ENCODE measurements at places on chromosomes 2 and 18. TPM values are rescaled to one million over a fixed set of nuclear protein-coding genes. Genes with fewer than 3 reads are reported as not detected.

The CYBRD1 gene
- 41.6 TPM for polyA plus RNA-seq

The ADI1 gene
- 72.0 TPM for polyA plus RNA-seq

The CPSF3 gene
- polyA plus RNA-seq, result 66.3 TPM

The ATRAID gene
- 147 TPM for polyA plus RNA-seq

The UPP2 gene
- polyA plus RNA-seq, result 11.2 TPM

The CCBE1 gene
- polyA plus RNA-seq, result 31.5 TPM

The CYP27C1 gene
- 13.8 TPM for polyA plus RNA-seq

The DIS3L2 gene
- 40.3 TPM for polyA plus RNA-seq

GRCh38 chr2:225569995-225570394 lies 170.5 kb downstream of the NYAP2 start:
- no peak for DNase-seq

GRCh38 chr2:27147935-27148334 lies 869 bp upstream of the TCF23 start:
- DNase-seq, result no peak

DNA sequence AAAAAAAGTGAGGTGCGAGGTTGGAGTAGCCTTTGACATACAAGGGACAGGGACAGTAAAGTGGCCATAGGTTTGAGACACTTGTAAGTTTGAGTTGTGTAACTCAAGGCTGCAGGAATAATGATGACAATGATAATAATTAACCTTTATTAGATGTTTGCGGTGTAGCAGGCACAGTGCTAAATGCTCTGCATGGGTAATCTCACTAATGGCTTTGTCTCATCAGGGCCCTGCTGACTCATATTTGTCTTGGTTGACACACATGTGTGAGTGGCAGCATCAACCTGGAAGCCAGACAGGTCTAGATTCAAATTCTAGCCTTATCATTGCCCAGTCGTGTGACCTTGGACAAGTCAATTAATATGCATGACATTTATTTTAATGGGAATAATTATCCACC lies 126.2 kb downstream of the FSHR start:
- DNase-seq, result no peak

GRCh38 chr2:96249654-96250053 lies 16.1 kb downstream of the TMEM127 start:
- DNase-seq, result no peak

- DNase-seq, result no peak
Measured at GRCh38 chr2:158530829-158531228, 74.1 kb downstream of the PKP4 start.

DNA sequence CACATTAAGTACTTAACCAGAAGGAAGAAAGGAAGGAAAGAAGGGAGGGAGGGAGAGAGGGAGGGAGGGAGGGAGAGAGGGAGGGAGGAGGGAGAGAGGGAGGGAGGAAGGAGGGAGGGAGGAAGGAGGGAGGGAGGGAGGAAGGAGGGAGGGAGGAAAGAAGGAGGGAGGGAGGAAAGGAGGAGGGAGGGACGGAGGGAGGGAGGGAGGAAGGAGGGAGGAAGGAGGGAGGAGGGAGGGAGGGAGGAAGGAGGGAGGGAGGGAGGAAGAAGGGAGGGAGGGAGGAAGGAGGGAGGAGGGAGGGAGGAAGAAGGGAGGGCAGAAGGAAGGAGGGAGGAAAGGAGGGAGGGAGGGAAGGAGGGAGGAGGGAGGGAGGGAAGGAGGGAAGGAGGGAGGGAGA lies 363.3 kb downstream of the MBD2 start:
- no peak for DNase-seq

DNA sequence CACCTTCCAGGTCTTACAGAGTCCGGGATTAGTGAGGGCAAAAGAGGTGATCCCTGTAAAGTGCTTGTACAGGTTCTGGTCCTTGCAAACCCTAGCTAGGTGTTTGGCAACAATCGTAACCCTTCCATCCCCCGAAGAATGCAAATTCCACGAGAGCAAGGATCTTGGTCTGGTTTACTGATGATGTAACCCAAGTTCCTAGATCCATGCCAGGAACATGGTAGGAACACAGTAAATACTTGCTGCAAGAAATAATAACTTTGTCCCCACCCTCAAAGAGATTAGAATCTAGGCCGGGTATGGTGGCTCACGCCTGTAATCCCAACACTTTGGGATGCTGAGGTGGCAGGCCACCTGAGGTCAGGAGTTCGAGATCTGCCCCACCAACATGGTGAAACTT lies 6.8 kb upstream of the NEU2 start:
- no peak for DNase-seq

DNA sequence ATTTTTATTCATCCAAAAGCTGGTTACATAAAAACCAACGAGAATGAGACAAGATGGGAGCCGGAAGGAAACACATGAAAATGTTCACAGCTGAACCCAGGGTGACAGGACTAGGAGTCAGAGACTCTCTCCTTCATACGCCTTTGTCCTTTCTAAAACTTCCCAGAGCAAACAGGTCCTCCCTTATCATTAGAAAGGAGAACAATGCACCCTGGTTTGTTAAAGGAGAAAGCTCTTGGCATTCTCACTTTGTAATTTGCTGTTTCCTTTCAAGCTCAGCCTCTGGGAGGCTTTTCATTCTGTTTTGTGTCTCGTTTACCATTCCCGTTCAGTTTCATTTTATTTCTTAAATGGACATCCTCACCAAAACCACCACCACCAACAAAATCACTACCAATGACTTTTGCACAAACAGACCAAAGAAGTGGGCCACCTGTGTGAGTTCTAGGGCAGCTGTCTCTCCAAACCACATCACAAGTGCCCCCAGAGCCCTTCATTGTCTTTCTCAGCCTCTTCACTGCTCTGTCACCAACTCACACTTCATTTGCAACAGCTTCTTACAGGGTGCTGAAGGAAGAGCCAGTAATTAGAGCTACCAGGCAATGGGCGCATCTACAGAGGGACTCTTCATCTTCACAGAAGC lies 105.3 kb downstream of the HDAC4 start:
- no peak for DNase-seq

DNA sequence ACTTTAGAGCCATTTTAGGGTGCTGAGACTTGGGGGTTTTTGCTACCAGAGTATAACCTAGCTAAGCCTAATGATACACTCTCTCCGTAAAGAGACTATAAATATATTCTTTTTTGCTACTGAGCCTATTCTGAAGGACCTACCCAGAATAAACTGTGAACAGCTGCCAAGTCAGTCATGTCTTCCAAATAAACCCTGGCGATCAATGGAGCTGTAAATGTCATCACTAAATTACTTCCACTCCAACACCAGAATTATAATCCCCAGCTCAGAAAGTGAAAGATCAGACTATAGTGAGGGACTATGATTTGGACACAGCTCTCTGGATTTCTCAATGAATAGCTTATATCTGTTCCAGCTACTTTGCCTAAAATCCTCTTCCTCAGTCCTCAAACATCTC lies 178.9 kb downstream of the METTL4 start:
- no peak for DNase-seq

DNA sequence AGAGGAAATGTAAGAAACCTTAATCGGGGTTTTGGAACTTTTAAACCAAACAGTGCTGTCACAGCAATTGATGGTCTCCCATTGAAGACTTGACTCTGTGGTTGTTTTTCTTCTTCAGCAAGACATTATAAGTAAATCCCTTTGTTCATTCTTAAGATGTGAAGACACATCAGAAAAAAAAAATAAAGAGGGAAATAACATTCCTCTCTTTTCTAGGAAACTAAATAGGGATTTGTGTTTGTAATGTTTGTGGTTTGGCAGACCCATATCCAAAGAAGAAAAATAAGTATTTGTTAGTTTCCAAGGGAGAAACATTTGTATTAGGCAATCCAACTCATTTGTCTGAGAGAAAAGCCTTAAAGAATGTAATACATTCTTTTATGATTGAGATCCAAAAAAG lies 359.9 kb downstream of the DSC3 start:
- no peak for DNase-seq

GRCh38 chr2:237574894-237575868 lies 8.8 kb downstream of the PRLH start:
- no peak for DNase-seq

- DNase-seq, result no peak
Measured at GRCh38 chr18:51028201-51028805, 1.7 kb upstream of the SMAD4 start.

DNA sequence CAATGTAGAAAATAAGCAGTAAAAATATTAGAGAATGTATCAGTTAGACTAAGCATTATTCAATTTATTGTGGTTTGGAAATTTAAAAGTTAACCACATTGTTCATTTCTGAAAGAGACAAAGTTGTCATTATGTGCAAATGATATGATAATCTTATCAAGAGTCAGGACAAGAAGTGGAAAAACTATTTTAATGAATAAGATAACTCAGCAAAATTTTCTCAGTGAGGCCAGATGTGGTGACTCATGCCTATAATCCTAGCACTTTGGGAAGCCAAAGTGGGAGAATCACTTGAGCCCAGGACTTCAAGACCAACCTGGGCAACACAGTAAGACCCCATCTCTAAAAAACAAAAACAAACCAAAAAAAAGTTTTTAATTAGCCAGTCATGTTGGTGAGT lies 39.5 kb upstream of the CERS6 start:
- DNase-seq, result no peak

- DNase-seq, result no peak
Measured at GRCh38 chr18:2935438-2936192, 77.3 kb downstream of the LPIN2 start.

DNA sequence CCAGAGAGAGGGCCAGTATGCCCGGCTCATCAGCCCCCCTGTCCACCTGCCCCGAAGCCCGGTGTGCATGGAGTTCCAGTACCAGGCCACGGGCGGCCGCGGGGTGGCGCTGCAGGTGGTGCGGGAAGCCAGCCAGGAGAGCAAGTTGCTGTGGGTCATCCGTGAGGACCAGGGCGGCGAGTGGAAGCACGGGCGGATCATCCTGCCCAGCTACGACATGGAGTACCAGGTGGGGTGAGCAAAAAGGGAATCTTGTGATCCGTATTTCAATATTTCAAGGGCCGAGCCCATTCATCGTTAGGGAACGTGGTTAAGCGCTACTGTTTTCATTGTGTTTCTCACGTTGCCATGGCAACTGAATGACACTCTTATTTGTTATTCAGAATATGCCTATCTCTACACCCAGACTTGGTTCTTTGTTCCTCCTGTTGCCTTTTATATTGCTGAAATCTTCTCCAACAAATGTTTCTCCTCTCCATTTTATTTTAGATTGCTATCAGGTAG lies 81.5 kb downstream of the NRP2 start:
- DNase-seq, result no peak

DNA sequence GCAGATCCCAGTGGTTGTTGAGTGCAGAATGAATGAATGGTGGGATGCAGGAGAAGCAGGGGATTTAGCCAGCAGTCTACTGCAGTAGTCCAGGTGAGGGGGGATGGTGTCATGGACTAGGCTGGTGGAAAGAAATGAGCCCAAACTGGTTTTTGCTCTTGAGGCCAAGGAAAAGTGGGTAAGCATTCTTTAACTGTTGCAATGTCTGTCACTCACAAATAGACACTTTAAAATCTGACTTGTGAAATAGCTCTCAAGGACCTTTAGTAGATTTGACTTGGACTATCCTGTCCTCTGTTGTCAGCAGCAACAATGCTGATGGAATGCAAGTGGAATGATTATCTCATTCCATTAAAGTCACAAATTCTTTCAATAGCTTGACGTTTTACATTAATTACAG lies 37.5 kb upstream of the STK17B start:
- no peak for DNase-seq

GRCh38 chr2:68806511-68807109 lies 64.6 kb downstream of the BMP10 start:
- DNase-seq, result no peak

GRCh38 chr2:62415019-62415431 lies 91.0 kb downstream of the TMEM17 start:
- no peak for DNase-seq

- DNase-seq, result no peak
Measured at GRCh38 chr2:85710687-85711577, 16.8 kb downstream of the GNLY start.

DNA sequence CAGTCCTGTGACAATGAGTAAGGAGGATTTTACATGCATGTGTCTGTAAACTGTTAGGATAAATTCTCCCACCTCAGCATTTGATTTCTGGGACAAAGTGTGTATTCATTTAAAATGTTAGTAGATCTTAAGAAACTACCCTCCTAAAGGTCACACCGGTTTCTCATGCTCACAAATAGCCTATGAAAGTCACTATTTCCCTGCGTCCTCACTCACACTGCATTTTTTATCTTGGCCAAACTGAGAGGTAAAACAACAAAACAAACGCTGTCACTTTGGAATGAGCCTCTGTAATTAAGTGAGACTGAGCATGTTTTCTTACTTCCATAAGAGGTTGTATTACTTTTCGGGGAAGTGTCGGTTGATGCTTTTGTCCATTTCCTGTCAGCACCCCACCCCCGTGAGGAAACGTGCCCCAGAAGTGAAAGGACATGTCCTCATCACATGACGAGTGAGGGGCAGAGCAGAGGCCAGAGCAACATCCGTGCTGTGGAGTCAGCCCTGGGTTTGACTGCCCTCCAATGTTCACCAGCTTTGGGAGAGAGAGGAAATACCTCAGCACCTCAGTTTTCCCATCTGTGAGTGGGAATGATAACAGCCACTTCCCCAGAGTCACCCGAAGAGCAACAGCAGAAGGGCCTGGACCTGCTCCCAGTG lies 3.1 kb downstream of the GYPC start:
- DNase-seq, result peak; percentile 38

GRCh38 chr2:198232281-198232680 lies 427.9 kb downstream of the PLCL1 start:
- DNase-seq, result no peak

DNA sequence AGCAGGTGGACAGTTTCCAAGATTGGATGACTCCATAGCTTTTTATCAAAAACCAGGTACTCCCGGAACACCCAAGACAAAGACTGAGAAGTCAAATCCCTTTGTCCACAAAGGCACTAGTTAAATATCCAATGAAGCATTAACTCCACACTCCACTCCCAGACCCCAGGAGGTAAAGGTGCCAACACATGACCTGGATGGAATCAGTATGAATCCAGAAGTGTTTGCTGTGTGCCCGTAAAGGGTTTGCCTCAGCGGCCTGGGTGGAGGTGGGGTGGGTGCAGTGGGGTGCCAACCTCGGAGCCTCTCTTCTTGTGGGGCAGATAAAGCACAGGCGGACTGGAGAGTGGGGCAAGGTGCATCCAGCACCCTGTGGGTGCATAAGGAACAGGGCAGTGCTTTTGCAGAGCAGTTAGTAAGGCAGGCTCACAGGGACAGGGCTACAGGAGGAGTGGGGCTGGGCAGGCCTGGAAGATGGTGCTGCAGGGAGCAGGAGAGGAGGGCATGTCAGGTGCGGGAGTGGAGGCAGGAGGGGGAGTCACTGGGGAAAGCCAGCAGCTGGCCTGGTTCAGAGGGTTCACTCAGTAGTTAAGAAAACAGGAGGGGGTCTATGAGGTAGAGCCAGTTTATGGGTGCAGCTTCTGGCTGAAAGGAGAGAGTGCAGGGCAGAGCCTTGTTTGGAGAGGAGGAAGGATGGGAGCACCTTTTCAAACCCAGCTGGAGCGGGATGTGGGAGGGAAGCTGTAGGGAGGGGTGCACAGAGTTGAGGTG lies 208.4 kb upstream of the SMAD2 start:
- DNase-seq, result no peak
